Stimulated activated CD4-positive, alpha-beta T cell treated with anti-CD3 and anti-CD28 coated beads, TNF-alpha, amount 100 ng/mL, for 48 hours (primary cell): ENCODE measurements at places on chromosomes 5 and 9.

- no peak for DNase-seq
These were observed 24.4 kb downstream of the TARS1 start for GRCh38 chr5:33465120-33465519.

DNA sequence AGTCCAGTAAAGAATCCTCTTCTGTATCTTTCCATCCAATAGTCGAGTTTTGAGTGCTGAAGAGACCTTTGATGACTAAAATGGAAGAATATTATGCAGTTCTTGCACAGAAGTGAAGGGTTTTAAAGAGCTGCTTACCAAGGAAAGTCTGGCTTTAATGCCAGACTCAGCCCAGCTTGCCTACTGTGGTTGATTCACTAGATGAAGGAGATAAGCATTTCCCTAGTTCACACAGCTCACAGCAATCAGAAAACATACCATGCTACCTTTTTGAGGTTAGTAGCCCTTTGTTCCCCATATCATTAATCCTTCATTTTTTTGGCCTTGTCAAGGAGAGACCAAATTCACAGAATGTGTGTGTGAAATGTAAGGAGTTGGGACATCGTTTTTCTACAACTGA, 15.3 kb downstream of the IFNA5 start:
- no peak for DNase-seq

DNA sequence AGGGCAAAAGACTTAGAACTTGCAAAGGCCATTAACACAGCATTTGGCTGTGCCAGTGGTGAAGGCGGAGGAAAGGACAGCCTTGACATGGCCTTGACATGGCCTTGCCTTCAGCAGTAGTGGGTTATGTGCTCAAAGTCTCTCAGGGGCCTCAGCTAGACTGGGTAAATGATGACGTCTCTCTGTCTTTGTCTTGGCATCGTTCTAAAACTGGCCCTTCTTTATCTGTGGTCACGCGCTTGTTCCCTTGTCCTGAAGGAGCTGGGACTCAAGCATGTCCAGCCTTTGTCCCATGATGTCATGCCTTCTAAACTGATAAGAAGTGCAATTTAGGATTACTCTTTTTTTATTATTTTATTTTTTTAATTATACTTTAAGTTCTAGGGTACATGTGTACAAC, 88.7 kb upstream of the ATP10B start:
- no peak for DNase-seq

DNA sequence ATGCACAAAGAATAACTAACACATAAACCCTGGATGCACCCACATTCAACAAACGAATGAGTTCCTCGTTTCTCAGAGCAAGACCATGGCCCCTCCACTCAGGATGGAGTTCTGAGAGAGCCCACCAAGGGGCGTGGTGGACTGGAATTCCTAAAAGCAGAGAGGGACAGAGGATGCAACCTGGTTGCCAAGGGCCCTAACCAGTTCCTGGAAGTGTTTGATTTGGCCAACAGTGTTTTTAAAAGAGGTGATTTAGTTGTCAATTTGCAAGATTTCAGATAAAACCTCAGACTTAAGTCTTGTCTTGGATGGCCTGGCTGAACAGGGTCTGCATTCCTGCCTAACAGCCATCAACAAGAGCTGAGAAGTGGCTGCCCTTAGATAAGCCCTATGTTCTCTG, 34.4 kb downstream of the GLRA1 start:
- no peak for DNase-seq

GRCh38 chr5:57581772-57582171, 99.2 kb upstream of the ACTBL2 start:
- DNase-seq = no peak

DNA sequence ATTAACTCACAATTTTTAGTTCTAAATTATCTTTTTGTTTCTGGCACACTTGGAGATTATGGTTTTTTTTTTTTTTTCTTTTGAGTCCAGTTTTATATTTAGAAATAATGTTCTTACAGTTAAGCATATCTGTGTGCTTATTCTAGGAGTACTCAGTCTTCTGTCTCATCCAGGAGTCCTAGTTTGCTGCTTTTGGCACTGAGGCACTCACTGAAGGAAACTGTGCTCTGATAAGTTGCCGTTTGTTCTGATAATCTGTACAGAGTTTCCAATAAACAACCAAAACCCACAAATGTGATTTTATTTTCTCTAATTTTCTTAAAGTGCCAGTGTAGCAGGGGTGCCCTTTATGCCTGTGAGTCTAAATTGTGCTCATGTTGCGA, 251.0 kb downstream of the LRRC70 start:
- DNase-seq = no peak

- DNase-seq = no peak
These were observed 353.3 kb upstream of the CD180 start for GRCh38 chr5:67549947-67550346.

DNA sequence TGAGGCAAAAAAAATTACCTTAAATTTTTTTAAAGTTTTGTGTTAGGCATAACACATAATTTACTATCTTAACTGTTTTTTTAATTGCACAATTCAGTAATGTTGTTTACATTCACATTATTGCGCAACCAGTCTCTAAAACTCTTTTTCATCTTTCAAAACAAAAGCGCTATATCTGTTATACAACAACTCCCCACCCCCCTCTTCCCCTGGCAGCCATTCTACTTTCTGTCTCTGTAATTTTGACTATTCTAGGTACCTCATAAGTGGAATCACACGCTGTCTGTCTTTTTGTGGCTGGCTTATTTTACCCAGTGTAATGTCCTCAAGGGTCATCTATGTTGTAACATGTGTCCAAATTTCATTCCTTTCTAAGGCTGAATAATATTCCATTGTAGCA, 241.5 kb upstream of the DMRT1 start:
- DNase-seq = no peak

DNA sequence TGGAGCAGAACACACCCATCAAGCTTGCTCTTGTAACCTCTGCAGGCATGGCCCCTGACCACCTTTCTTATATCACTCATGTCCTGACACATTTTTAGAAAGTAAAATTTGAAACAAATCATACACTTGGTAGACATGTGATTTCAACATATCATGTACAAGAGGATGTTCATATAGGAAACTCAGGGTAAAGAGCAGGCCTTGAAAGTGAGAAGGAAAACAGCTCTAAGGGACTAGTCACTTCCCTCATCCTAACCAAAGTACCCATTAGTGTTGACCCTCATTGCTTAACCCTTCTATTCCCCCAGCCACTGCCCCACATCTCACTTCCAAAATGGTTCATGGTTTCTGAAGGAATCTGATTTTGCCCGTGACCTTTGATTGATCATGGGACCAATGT, 492.4 kb upstream of the KLF4 start:
- no peak for DNase-seq
